Transverse colon (tissue), 4 donors: ENCODE measurements at places on chromosomes 6 and 20. TPM values are rescaled to one million over a fixed set of nuclear protein-coding genes. Genes with fewer than 3 reads are reported as not detected.

ALDH8A1 gene
- 2.5 TPM for total RNA-seq

APOBEC2 gene
- total RNA-seq = not detected

- no peak overlapping the region for H3K4me3 ChIP-seq
- no peaks in the 10 kb centered on the region for H3K36me3 ChIP-seq
- no peak overlapping the region for H3K27ac ChIP-seq
- no peak for DNase-seq
- H3K4me1 ChIP-seq = peaks cover 8% of the 10 kb centered on the region
Measured at GRCh38 chr6:158353883-158354877, 41.9 kb downstream of the TULP4 start.

- no peak overlapping the region for H3K27ac ChIP-seq
- H3K27me3 ChIP-seq = no peaks in the 10 kb centered on the region
- no peak for DNase-seq
- H3K36me3 ChIP-seq = no peaks in the 10 kb centered on the region
Measured at GRCh38 chr6:46263707-46264086, 92.9 kb upstream of the ENPP5 start.

DNA sequence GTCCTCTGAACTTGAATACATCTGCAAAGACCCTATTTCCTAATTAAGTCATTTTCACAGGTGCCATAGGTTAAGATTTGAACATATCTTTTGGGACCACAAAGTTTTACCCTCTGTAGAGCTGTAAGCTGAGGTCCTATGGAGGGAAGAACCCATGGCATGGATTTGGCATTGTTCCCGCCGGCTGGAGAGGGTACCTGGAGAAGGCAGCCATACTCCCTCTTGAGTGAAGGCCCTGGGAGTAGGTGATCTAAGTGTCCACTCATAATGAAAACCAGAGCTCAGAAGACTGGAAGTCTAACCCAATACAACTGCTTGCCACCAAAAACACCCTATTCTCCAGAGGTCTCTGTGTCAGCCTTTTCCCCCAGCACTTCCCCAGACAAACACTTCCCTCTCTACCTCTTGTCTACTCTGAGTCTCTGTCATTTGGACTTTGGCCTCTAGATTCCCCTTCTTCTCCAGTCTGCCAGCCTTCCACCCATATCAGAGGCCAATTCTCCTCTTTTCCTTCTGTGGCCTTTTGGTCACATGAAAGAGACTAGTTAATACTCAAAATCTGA lies 363.9 kb downstream of the MAFB start:
- no peak overlapping the region for H3K27ac ChIP-seq
- DNase-seq = no peak
- no peaks in the 10 kb centered on the region for H3K27me3 ChIP-seq
- H3K4me3 ChIP-seq = no peak overlapping the region
- H3K36me3 ChIP-seq = no peaks in the 10 kb centered on the region
